Natural killer cell (primary cell): ENCODE measurements at places on chromosomes 6 and 20.
A peak's percentile ranks its signal among the peaks of the same experiment; 100 is the strongest.

- DNase-seq, result no peak
These were observed 66.9 kb downstream of the SYNJ2 start for GRCh38 chr6:158048589-158048988.

GRCh38 chr6:152463164-152463563 lies 174.0 kb downstream of the SYNE1 start:
- DNase-seq, result no peak

DNA sequence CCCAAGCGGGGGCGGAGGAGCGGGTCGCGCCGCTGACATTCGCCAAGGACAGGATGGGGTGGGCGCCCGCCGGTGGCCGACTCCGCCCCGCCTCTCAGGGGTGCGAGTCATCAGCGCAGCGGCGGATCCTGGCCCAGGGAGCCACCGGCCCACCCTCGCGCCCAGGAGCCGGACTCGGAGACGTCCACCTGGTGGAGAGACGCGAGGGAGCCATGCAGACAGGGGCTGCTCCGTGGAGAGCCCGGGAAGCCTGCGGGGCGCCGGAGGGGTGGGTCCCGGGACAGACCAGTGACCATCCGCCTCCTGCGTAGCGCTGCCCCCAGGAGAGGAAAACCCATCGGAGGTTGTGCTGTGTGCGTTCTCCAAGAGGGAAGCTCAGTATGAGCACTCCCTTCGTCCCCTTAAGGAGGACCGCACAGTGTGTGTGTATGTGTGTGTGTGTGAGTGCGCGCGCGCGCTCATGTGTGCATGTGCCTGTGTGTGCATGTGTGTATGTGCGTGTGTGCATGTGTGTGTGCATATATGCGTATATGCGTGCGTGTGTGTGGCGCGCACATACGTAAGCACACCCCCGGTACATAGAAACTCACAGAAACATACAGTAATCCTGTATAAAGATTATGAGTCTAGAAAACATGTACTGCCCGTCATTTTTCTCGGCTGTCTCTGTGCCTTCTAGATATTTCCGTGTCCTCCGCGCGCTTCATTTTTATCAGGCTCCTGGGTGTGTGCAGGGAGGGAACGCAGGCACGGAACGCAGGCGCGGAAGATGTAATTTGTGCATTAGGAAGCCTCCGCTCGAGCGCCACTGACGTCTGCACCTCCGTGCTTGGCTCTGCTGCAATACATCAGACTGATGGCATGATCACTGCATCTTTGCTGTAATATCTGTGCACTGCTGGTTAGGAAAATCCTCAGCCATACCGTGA lies 158.9 kb downstream of the TBXT start:
- DNase-seq, result no peak

DNA sequence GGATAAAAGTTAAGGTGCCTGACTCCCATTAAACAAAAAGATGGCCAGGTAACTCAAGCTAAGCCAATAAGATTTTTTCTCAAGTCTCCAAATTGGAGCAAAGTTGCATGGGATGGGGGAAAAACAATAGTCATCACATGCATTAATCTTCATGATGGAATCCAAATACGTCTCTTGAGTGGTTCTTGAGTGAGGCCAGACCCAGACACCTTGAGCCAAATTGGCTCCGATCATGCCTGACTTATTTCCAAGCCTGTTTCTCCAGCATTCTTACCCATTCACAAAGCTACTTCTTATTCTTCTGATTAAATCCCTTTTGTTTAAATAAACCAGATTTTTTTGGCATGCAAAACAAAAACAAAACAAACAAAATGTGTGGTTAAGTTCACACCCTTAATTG lies 420.3 kb upstream of the NRSN1 start:
- no peak for DNase-seq

GRCh38 chr6:82006027-82006738 lies 241.4 kb downstream of the IBTK start:
- DNase-seq, result no peak

DNA sequence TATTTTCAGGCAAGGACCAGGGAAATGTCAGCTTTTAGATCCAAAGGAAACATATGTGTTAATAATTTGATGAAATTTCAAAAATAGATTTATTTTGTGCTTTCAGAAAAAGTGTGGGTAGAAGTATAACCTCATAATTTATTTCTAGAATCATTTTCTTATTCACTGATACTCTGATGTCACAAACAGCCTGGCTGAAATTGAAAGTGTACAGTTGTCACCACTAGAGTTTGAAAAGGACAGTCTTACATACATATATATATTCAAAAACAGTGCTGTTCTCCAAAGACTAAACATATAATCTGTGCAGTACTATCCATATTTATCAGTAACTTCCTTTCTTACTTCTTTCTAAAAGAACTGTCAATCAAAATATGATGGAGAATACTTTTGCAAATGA lies 254.4 kb upstream of the KCNQ5 start:
- no peak for DNase-seq

DNA sequence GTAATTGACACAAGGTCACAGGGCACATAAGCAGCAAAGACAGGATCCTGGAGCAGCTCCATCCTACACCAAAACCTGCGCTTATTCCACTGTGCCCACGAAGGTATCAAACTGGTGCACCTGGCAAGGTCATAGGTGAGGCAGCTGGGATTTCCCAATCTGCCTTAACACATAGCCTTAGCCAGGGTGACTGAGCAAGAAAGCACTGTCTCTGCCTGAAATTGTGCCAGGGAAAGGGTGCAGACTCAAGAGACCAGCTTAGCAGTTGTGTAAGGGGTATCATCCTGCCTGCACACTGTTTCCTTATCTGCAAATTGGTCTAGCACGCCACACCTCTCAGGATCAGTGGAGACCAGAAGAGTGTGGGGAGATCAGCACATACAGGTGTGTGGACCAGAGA lies 82.8 kb downstream of the MAFB start:
- no peak for DNase-seq

DNA sequence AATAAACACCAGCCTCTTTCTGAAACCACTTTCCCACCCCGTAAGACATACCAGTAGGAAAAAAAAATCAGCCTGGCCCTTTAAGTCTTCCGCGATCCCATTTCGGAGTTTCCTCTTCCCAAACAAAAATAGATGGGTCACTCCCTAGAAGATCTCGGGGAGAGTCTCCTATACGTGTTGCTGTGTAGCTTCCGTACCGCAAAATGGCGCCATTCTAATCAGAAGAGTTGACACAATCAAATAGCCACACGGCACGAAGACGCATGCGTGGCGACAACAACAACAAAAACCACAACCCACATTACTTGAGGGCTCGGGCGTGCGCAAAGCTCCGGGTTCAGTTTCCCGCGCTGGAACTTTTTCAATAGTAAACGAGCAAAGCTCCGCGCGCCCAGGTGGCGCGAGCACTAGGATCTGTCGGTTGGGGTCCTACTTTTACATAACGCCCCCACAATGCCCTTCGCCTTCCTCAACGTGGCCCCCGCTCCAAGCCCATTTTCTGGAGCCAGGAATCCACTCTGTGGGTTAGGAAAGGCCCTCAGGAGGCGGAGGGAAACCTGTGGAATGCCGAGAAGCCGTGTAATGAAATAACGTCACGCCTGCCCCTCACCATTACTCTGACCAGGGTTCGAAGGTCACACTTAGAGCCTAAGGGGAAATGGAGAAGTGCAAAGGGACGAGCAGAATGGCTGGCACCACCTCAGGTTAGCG lies at the start of gene GPANK1:
TSS of gene GPANK1 (minus strand) at position 208 of the 711 bp plus-strand sequence. CDS start 519 bp downstream, outside the sequence.
- DNase-seq, result peak; percentile 98

- DNase-seq, result no peak
These were observed 4.9 kb upstream of the ASCC3 start for GRCh38 chr6:100886076-100886475.

- DNase-seq, result no peak
These were observed 34.3 kb upstream of the TCF21 start for GRCh38 chr6:133854364-133855275.

DNA sequence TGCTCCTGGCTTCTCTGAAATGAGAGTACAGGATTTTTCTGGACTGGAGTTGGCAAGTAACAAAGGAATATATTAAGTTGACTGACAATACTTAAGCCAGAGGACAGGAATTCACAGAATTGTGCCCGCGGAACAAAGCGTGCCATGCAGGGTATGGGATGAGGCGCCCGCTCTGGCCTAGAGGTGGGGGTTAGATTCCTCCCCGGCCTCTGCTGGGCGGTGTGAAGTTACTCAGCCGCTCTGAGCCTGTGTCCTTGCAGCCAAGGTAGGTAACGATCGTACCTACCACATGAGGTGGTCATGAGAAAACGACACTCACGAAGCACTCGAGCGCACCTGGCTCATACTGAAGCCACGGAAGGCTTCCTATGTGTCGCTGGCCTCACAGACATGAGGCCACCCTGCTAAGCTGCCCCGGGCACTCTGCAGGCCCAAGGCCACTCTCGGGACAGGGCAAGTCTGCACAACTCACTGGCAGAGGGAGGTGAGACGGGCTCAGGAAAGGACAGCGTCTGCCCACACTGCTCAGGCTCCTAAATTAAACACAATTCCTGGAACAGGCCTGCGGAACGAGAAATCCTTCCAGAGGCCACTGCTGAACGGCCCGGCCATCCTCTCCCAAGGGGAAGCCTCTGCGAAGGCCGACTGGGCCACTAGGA lies 70.8 kb downstream of the PSMG4 start:
- no peak for DNase-seq

DNA sequence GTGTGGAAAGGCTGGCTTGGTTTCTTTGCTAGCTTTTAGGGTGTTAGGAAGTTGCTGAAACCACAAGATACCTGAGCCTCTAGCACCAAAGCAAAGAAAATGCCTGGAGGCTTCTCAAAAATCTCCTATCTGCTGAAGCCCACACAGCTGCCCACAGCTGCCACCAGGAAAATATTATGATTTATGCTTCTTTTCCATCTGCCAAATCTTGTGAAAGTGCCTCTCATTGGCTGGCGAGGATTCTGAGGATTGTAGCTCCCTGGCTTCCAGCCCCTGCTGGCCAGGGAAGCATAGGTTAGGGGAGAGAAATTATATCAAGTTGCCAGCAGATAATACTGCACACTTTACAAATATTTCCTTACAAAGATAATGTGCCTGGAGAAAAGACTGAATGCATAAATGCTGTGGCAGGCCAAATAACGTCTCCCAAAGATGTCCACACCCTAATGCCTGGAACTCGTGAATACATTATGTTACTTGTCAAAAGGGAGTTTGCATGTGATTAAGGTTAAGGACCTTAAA lies 98.4 kb downstream of the MRPL14 start:
- DNase-seq, result no peak

DNA sequence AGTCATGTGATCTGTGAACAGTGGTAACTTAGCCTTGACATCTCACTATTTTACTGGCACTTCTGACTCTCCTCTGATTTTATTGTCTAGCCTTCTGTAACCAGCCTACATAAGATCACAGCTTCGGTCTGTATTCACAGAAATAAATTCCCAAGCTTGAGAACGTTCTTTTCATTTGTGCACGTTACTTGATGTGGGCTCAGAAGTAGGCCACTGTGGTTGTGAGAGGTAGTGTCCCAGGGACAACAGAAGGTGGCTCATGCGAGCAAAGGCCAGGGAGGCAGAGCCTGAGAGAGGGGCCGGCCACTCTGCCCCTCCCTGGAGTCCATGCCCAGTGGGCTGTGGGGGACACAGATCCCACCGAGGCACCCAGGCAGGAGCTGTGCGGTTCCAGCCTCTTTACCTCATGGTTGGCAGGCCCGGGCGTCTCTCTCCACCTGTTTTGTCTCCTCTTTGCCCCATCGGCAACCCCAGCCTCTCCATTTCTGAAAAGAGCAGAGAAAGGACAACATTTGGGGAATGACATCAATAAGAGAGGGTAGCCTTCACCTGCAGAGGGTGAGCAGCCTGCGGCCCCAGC lies 207.5 kb upstream of the CST7 start:
- no peak for DNase-seq

DNA sequence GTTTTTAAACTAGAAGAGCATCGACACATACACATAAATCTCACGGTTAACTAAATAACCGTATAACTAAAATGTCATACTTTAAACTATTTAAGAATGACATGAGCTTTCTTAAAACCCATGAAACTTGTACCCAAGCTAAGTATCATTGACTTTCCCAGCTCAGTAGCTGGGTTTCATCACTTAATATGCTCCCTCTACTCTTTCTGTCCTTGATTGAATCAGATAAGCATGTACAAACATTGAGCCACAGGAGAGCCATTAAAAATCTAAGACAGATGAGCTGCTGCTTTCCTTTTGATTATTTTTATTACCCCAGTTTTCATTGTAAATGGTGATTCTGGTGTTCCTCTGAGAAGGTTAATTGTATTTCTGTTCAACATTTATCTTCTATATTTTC lies 115.8 kb downstream of the FOXO3 start:
- DNase-seq, result no peak

DNA sequence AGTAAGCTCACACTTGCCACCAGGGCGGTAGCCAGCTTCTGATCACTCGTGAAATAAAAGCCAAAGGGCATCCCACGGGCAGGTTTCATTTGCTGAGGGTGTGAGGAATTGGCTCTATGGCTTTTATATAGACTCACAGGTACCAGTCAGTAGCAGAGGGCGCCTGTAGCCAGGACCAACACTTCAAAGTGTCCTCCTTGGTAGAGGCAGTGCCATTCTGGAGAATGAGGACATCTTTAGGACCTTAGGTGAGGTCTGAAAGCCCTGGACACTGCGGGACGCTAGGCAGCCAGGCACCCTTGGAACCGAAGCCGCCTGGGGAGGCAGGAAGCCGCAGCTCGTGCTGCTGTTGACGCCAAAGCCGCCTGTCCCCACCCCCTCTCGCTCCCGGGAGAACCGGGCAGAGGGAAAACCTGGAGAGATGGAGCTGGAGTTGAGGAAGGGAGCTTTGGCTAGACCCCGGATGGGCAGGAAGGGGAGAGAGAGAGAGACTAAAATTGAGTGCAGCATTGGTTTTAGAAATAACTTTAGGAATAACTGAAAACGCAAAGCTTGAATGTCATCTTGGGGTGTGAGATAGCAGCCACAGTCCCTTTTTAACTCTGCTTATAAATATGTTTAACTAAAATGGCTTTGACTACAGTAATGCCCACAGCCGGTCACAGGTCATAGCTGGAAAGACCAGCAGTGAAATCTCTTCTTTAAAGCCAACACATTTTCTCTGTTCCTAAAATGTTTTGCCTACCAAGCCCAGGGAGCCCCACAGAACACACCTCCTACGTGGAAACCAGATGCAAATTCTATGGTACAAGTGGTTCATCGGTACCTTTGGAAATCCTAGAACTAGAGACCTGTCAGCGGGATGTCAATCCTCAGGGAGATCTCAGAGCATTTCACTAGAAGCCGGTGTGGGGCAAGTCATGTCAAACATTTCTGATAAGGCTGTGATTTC lies 128.5 kb upstream of the CDYL start:
- peak; percentile 11 for DNase-seq

GRCh38 chr6:106185615-106186014 lies 99.5 kb downstream of the PRDM1 start:
- DNase-seq, result no peak
